WTC11 (cell line): ENCODE measurements at places on chromosomes 7 and 10. TPM values are rescaled to one million over a fixed set of nuclear protein-coding genes. Genes with fewer than 3 reads are reported as not detected.

Gene TBX20
- total RNA-seq = 0.24 to 0.37 TPM (median 0.25 TPM) in 3 replicates

DNA sequence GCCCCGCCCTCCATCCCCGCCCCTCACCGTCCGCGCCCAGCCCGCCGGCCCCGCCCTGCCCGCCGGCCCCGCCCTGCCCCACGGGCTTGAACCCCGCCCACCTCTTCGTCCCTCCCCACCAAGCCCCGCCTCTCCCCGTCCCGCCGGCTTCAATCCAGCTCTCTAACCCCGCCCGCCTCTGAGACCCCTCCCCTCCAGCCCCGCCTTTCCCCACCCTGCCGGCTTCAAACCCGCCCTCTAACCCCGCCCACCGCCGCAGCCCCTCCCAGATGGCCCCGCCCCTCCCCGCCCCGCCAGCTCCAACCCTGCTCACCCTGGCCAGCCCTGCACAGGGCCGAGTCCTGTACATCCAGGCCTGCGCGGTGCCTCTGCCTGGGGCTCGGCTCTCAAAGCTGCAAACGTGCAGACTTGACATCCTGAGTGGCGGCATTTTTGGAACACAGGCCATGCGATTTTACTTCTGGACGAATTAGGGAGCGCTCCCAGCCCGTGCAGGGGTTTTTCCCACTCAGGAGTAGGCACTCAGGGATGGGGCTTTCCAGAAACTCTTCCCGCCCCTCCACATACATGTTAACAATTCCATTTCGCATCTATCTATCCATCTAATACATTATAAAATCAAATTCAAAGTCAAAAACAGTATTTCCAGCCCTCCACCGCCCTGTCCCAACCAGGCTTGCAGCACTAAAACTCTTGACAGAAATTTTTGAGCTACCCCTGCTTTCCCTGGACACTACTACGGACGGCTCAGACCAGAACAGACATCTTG, 477 bp upstream of the NMT2 start:
- H3K4me1 ChIP-seq = peaks cover 27% of the 10 kb centered on the region
- H3K27me3 ChIP-seq = peaks cover 9% of the 10 kb centered on the region
- peak; percentile 95 for DNase-seq
- no peaks in the 10 kb centered on the region for H3K36me3 ChIP-seq
- H3K4me3 ChIP-seq = peak overlapping the region; percentile 50
- no peak overlapping the region for H3K27ac ChIP-seq

Gene NRG3
- 7.0 to 8.4 TPM (median 7.3 TPM) in 3 replicates for total RNA-seq

DNA sequence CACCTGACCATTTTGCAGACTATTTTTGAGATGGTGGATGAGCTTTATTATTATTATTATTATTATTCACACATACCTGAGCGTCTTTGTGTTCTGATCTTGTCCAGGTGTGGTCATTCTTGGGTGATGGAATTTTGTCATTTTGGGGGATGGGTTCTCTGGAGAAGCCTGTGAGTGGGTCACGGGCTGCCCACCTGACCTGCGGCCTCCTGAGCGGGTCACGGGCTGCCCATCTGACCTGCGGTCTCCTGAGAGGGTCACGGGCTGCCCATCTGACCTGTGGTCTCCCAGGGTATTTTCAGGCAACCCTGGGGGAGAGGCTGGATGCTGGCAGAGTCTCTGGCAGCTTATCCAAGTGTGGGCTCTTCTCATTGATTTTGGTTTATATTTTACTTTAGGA, 7.3 kb downstream of the SCART1 start:
- H3K27ac ChIP-seq = no peak overlapping the region
- DNase-seq = no peak
- no peaks in the 10 kb centered on the region for H3K4me1 ChIP-seq
- H3K36me3 ChIP-seq = peaks cover 42% of the 10 kb centered on the region

GRCh38 chr7:113289140-113289740, 170.9 kb upstream of the SMIM30 start:
- no peak overlapping the region for H3K4me3 ChIP-seq
- H3K27ac ChIP-seq = no peak overlapping the region
- DNase-seq = no peak

DNA sequence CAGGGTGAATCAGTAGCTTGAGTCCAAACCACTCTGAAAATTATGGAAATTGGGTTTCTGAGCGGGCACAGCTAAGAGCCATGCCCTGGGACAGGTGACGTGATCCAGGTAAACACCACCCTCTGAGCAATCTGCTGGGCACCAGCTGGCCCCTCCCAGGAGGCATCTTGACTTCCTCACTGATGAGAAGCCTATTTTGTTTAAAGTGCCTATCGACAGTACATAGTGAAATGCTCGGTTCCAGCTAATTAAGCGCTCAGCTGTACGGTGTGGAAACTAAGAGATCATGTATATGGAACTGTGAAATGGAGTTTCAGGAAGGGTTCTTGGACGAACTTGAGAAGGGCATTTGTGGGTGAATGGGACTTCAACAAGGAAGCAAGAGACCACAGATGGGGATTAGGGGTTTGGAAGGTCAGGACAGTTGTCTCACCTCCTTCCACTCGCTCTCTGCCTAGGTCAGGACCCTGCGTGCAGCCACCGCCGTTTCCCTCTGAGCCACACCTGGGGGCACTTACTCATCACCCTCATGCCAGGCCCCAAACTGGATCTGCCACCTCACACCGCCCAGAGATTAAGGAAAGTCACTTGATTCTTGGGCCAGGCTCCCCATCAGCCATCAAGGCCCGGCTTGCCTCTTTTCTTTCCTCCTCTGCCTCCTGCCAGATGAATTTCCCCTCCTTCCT, 3.2 kb downstream of the ITPRIP start:
- no peak for DNase-seq
- no peaks in the 10 kb centered on the region for H3K27me3 ChIP-seq
- H3K27ac ChIP-seq = no peak overlapping the region; the same call in 1 of the 2 replicates
- peaks cover 81% of the 10 kb centered on the region for H3K4me1 ChIP-seq

Gene OPN4
- not detected in 3 replicates for total RNA-seq

GRCh38 chr10:130463876-130464364, 327.7 kb downstream of the GLRX3 start:
- H3K4me1 ChIP-seq = no peaks in the 10 kb centered on the region
- H3K36me3 ChIP-seq = peaks cover 70% of the 10 kb centered on the region
- peaks cover 36% of the 10 kb centered on the region for H3K27me3 ChIP-seq
- no peak overlapping the region for H3K27ac ChIP-seq
- no peak overlapping the region for H3K4me3 ChIP-seq

Gene PRSS37
- total RNA-seq = not detected in 3 replicates

DNA sequence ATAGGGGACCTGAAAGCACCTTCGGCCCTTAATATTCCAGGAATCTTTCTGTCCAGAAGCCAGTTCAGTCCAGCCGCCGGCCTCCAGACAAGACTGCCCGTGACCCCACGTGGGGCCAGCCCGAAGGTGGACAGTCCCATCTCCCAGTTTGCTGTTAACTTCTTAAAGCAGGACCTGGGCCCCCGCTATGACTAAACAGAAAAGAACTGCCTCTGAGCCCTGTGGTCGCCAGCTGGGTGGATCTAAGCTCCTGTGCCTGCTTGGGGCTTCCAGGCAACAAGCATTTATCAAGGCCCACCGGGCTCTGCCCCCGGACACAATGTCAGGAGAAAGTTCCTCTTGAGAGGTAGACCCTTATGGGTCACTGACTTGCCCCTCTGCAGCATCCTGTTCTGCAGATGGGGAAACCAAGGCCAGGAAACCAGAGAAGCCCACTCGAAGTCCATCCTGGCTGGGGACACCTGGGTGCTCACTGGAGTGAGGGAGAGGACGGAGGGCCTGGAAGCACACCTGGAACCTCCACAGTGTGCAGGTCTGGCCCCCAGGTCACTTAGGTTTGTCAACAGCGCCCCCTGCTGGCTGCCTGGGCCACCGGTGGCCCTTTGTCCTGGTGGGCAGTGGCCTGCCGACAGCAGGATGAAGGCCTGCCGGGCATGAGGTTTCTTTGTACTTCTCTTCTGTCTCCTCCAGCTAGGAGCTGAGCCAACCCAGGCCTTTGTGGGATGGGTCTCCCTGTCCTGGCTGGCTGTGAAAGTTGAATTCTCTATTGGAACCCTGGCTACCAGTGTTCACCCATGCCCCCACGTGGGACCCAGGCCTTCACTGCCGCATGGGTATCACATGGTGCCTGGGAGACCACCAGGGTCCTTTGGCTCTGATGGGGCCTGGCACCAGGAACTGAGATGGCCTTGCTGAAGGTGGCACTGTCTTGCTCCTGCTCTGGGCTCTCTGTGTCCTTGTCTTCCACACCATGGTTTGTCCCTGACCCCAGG, 128.0 kb downstream of the ZMIZ1 start:
- H3K36me3 ChIP-seq = no peaks in the 10 kb centered on the region
- peaks cover 12% of the 10 kb centered on the region for H3K4me1 ChIP-seq
- H3K4me3 ChIP-seq = no peak overlapping the region

- H3K4me1 ChIP-seq = peaks cover 18% of the 10 kb centered on the region
- no peaks in the 10 kb centered on the region for H3K27me3 ChIP-seq
- H3K27ac ChIP-seq = no peak overlapping the region
Measured at GRCh38 chr7:40329601-40330153, 194.9 kb downstream of the SUGCT start.

DNA sequence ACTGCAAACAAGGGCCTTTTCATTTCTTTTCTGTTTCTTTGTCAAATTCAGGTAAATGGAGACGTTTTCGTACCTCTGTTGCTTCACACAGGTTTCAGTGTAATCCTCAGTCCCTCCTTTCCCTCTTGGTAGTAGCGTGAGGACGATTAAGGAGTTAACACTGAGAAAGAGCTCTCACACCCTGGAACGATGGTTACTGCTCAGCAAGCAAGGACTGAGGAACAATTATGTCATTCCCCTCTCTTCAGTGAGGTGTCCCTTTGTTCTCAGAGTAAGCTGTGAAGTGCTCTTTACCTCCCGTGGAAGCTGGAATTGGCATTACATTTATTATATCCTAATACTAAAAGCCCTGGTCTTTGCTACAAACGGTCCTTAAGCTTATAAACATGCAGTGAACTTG, 95.9 kb downstream of the FANK1 start:
- H3K27ac ChIP-seq = no peak overlapping the region
- H3K4me1 ChIP-seq = no peaks in the 10 kb centered on the region
- DNase-seq = no peak
- no peak overlapping the region for H3K4me3 ChIP-seq
- H3K36me3 ChIP-seq = no peaks in the 10 kb centered on the region
- no peaks in the 10 kb centered on the region for H3K27me3 ChIP-seq

- peak overlapping the region; percentile 57 for H3K27ac ChIP-seq
- DNase-seq = no peak
- peaks cover 27% of the 10 kb centered on the region for H3K4me1 ChIP-seq
- H3K4me3 ChIP-seq = no peak overlapping the region
- no peaks in the 10 kb centered on the region for H3K36me3 ChIP-seq
- H3K27me3 ChIP-seq = no peaks in the 10 kb centered on the region
Measured at GRCh38 chr7:84092207-84092606, 102.4 kb downstream of the SEMA3A start.

Gene ORC5
- 21.0 to 23.3 TPM (median 22.2 TPM) in 3 replicates for total RNA-seq

Gene MKLN1
- total RNA-seq = 37.6 to 40.9 TPM (median 40.5 TPM) in 3 replicates

Gene NEUROD6
- total RNA-seq = not detected in 3 replicates

GRCh38 chr10:7563368-7563767, 103.4 kb downstream of the ITIH5 start:
- DNase-seq = no peak
- no peak overlapping the region; the same call in 1 of the 2 replicates for H3K27ac ChIP-seq
- H3K27me3 ChIP-seq = no peaks in the 10 kb centered on the region; the same call in 1 of the 2 replicates
- H3K36me3 ChIP-seq = no peaks in the 10 kb centered on the region
- peaks cover 21% of the 10 kb centered on the region for H3K4me1 ChIP-seq

DNA sequence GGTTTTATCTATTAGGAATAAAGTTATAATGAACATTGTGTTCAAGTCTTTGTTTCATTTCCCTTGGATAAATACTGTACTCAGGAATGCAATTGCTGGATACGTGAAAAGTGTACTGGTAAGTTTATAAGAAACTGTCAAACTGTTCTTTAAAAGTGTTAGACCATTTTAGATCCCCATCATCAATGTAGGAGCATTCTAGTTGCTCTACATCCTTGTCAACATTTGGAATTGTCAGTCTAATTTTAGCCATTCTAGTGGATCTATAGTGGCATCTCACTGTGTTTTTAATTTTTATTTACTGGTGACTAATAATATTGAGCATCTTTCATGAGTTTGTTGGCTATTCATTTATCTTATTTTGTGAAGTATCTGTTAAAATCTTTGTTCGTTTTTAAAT, 354.0 kb upstream of the NRP1 start:
- no peak overlapping the region for H3K27ac ChIP-seq
- peaks cover 5% of the 10 kb centered on the region; the same call in 1 of the 2 replicates for H3K27me3 ChIP-seq
- peaks cover 5% of the 10 kb centered on the region for H3K4me1 ChIP-seq
- peaks cover 45% of the 10 kb centered on the region for H3K36me3 ChIP-seq

- H3K4me3 ChIP-seq = no peak overlapping the region
- no peaks in the 10 kb centered on the region for H3K36me3 ChIP-seq
- peaks cover 70% of the 10 kb centered on the region for H3K4me1 ChIP-seq
- H3K27me3 ChIP-seq = no peaks in the 10 kb centered on the region; the same call in 1 of the 2 replicates
- 0 out of 2 replicates have a peak overlapping the region, but pooled peaks have one; percentile 80 for H3K27ac ChIP-seq
- DNase-seq = no peak
Measured at GRCh38 chr10:52212062-52212461, 102.0 kb upstream of the DKK1 start.

GRCh38 chr10:110946496-110946895, 27.1 kb downstream of the SHOC2 start:
- H3K27me3 ChIP-seq = no peaks in the 10 kb centered on the region
- H3K36me3 ChIP-seq = peaks cover 7% of the 10 kb centered on the region; the same call in 1 of the 2 replicates
- no peak overlapping the region for H3K27ac ChIP-seq
- peaks cover 44% of the 10 kb centered on the region for H3K4me1 ChIP-seq
- no peak for DNase-seq

DNA sequence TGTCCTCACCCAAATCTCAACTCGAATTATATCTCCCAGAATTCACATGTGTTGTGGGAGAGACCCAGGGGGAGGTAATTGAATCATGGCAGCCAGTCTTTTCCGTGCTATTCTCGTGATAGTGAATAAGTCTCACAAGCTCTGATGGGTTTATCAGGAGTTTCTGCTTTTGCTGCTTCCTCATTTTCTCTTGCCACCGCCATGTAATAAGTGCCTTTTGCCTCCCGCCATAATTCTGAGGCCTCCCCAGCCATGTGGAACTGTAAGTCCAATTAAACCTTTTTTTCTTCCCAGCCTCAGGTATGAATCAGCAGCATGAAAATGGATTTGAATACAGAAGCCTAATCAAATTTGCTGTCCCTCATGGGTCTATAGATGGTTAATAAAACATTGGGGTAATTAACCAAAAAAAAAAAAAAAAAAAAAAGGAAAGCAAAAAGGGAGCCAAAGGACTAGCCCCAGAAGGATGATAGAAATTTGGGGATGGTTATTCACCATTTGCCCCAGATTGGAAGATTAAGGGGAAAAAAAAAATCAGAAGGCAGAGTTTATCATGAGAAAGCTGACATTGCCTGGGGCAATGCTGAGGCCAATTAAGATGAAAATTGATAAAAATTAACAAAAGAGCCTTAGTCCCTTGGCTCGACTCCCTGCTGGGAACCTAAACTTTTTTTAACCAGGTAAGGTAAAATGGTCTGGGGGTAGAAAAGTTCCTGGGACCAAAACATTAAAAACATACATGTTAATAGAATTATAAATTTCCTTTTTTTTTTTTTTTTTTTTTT, 27.6 kb downstream of the AVL9 start:
- no peak overlapping the region for H3K4me3 ChIP-seq
- H3K27me3 ChIP-seq = peaks cover 4% of the 10 kb centered on the region
- DNase-seq = no peak
- H3K36me3 ChIP-seq = peaks cover 51% of the 10 kb centered on the region

Gene PNLIP
- 1.4 to 1.9 TPM (median 1.6 TPM) in 3 replicates for total RNA-seq

Gene ADAM22
- 12.4 to 14.5 TPM (median 14.5 TPM) in 3 replicates for total RNA-seq

Gene SRRM3
- total RNA-seq = 17.7 to 24.6 TPM (median 20.7 TPM) in 3 replicates

Gene KCNMA1
- total RNA-seq = 4.1 to 7.3 TPM (median 5.3 TPM) in 3 replicates

- no peak for DNase-seq
- peaks cover 25% of the 10 kb centered on the region for H3K4me1 ChIP-seq
- H3K27ac ChIP-seq = no peak overlapping the region
- peaks cover 21% of the 10 kb centered on the region for H3K36me3 ChIP-seq
Measured at GRCh38 chr7:28018020-28018419, 162.6 kb downstream of the JAZF1 start.

- H3K4me1 ChIP-seq = no peaks in the 10 kb centered on the region
- no peak for DNase-seq
- H3K4me3 ChIP-seq = no peak overlapping the region
- H3K27me3 ChIP-seq = peaks cover 3% of the 10 kb centered on the region
- H3K27ac ChIP-seq = no peak overlapping the region
Measured at GRCh38 chr10:131461093-131461492, 149.6 kb upstream of the TCERG1L start.
